Dorsolateral prefrontal cortex (tissue), 122 donors: ENCODE measurements at places on chromosomes 1 and 21.

DNA sequence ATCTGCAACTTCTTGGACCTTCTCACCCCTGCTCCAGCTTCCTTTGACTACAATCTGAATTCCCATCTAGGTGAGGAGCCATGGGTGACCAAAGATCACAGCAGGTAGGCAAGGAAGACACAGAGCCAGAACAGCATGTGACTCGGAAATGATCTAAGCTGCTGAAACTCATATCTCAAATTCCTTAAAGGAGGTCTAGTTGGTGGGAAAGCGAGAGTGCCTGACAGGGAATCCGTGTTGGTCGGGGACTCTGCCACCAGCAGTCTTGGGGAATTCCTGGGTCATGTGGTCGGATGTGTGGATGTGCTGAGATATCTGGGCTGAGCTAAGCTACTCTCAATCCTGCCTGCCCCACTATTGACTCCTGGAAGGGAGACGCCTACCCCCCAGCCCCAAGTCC lies 3.2 kb upstream of the NUAK2 start:
- DNase-seq = no peak

DNA sequence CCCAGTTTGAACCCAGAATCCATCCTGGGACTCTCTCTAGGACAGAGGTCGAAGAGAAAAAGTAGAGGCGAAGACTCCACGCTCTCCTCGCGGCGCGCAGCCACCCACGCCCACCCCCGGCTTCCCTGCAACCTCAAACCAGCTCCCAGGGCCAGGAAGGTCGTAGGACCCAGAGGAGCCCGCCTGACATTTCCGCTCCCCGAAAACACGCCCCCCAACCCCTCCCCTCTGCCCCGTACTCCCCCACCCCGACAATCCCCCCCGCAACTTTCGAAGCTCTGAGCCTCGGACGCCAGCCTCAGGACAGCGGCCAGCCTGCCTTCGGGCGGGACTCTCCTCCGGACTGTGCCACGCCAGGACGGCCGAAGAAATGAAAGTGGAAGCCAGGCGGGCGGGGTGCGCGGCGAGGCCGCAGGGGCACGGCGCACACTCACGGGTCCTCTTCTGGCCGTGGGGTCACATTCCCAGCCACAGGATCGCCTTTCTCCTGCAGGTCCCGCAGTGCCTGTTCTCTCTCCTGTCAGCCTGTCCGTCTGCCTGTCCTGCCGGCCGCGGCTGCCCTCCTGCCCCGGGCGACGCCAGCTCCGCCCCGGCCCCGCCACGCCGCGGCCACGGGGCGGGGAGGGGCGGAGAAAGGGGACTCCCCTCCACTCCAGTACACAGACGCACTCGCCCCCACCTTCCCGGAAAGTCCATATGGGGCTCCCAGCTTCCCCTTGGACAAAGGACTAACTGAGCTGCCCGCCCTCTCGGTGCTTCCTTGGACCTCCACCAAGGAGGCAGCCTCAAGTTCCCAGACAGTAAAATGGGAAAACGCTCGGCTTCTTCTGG lies at the start of gene MOB3C:
TSS of gene MOB3C (minus strand) at position 535 of the 831 bp plus-strand sequence. CDS start 3,490 bp downstream, outside the sequence.
- DNase-seq = peak; percentile 61

GRCh38 chr21:41685511-41686149 lies 81.2 kb downstream of the RIPK4 start:
- DNase-seq = no peak

GRCh38 chr1:175984813-175985212 lies 222.3 kb downstream of the COP1 start:
- no peak for DNase-seq

DNA sequence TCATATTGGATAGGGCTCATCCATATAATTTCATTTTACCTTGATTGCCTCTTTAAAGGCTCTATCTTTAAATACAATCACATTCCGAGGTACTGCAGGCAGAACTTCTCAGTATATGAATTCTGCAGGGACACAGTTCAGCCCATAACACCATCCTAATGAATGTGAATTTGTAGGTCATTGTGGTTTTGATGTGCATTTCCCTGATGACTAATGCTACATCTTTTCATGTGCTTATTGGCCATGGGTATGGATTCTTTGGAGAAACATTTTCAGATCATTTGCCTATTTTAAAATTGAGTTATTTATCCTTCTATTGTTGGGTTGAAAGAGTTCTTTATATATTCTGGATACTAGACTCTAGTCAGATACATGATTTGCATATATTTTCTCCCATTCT lies 9.6 kb upstream of the RPS6KC1 start:
- DNase-seq = no peak

GRCh38 chr1:153977250-153978240 lies at the start of gene JTB:
JTB (minus strand) TSS chr1:153977674; CDS start chr1:153977252, 422 bp downstream.
- peak; percentile 93 for DNase-seq

DNA sequence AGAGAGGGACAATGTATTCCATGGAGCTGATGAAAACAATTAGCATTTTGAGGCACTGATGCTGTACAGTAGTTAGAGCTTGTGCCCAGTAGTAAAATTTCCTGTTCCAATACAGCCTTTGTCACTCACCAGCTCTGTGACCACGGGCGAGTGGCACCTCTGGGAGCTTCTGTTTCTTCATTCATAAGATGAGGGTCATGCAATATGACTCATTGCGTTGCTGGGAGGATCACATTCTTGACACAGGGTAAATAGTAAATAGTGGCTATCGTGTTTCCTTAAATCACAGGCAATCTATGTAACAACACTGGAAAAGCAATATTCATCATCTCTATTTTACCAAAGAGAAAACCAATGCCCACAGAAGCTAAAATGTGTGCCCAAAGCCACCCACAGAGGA lies 4.5 kb upstream of the LRRC52 start:
- no peak for DNase-seq

- DNase-seq = no peak
These were observed 1.1 kb downstream of the COX20 start for GRCh38 chr1:244836584-244836983.
